Daoy (cell line): ENCODE measurements at places on chromosomes 12 and 14. TPM values are rescaled to one million over a fixed set of nuclear protein-coding genes. Genes with fewer than 3 reads are reported as not detected.
A peak's percentile ranks its signal among the peaks of the same experiment; 100 is the strongest.

GRCh38 chr14:71625175-71625574, 307.1 kb upstream of the RGS6 start:
- no peak for DNase-seq

- no peak for DNase-seq
Observed at GRCh38 chr14:52703664-52704063, 3.3 kb upstream of the PSMC6 start.

DNA sequence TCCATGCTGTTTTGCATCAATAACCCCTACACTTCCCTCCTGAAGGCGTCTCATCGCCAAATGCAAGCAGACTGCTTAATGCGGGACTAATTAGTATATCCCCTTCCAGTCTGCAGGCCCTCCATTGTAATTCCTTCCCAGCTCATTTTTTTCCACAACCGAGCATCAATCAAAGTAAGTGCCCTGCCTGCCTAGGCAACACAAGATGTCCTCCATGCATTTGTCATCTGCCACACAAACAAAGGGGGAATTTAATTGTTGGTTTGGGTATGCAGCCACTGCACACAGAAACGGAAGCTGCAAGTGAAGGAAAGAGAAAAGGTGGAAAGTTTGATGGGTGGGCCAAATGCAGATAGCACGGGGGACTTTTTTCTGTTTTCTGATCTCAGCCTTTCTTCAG, 168.0 kb downstream of the EGLN3 start:
- no peak for DNase-seq

- DNase-seq = no peak
Observed at GRCh38 chr14:31544816-31545215, 16.4 kb upstream of the NUBPL start.

The TAS2R30 gene
- total RNA-seq = 0.46 TPM in 1 of 2 replicates, not detected in the other

- no peak for DNase-seq
Observed at GRCh38 chr12:132207083-132207775, 63.0 kb downstream of the NOC4L start.

The PPFIA2 gene
- 1.8 and 2.9 TPM in 2 replicates for total RNA-seq

The FRS2 gene
- total RNA-seq = 17.8 and 39.7 TPM in 2 replicates

GRCh38 chr12:126447346-126447745, 1382.1 kb downstream of the AACS start:
- no peak for DNase-seq

The GXYLT1 gene
- 28.8 and 29.9 TPM in 2 replicates for total RNA-seq

- DNase-seq = peak; percentile 63
Observed at GRCh38 chr12:54933376-54933775, 51.2 kb downstream of the TESPA1 start.

GRCh38 chr12:33192226-33192625, 247.4 kb downstream of the SYT10 start:
- no peak for DNase-seq

- DNase-seq = no peak
Observed at GRCh38 chr12:40999210-40999609, 188.9 kb upstream of the PDZRN4 start.

- no peak for DNase-seq
Observed at GRCh38 chr12:132218527-132218875, 74.2 kb downstream of the NOC4L start.

The IAPP gene
- total RNA-seq = not detected in 2 replicates
